ENCODE measurements at places on chromosomes 3 and 15.

DNA sequence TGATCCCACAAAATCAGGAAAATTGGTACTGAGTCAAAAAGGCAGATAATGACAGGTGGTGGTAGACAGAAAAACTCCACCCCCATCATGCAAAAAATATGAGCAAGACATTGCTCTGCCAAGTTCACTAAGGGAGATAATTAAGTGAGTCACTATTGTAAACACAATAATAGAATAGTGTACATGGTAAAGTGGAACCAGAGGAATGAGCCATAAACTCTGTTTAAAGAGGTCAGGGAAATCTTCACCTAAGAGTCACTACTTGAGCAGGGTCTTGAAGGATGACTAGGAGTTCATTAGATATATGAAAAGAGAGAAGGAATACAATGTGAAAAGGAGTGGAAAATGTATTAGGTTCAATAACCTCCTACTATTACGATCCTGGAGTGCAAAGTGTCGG is 213.4 kb upstream of the PEX5L start:
- no peak for DNase-seq

DNA sequence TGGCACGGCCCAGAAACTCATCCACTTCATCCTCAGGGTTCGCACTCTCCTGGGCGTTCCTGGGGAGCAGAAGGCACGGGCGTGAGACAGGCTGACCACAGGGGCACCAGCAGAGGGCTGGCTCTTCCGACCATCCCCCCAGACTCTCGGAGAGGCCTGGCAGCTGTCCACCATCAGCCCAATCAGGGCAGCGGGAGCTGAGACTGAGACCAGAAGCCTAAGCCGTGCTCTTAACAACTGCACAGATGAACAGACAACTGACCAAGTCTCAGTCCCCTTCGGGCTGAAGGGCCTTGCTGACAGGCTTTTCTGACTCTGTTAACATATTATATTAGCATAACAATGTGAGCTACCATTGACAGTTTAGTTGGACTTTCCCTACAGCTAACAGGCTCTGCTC is 118.0 kb downstream of the SEC22A start:
- no peak for DNase-seq

GRCh38 chr3:159872374-159873109 is 116.1 kb upstream of the IL12A start:
- no peak for DNase-seq

DNA sequence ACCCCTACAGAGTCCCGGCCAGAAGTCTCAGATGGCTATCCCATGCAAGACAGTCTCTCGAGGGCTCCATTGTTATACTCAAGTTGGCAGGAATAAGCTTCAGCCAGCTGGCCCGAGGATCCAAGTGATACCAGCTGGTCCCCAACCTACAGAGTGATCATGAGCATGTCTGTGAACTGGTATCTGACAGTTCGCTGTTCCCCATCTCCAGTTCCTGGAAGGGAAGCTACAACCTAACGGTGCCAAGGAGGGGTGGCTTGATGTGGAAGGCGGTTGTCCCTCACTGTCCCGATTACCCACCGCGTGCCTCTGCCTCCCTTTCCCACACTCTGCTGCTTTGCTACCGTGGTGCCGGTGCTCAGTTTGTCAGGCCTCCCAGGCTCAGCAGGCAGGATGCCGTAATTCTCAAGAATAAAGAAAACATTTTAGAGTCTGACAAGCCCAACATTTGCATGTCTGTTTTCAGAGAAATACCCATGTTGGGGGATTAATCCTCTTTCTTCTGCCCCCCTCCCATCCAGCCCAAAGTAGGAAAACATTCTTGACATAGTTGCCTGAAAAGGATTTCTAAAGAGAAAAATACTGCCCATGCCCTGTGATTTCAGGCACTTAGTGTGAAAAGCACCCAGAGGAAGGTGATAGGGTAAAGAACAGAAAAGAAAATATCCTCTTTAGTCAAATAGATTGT is 49.4 kb upstream of the HES1 start:
- no peak for DNase-seq

DNA sequence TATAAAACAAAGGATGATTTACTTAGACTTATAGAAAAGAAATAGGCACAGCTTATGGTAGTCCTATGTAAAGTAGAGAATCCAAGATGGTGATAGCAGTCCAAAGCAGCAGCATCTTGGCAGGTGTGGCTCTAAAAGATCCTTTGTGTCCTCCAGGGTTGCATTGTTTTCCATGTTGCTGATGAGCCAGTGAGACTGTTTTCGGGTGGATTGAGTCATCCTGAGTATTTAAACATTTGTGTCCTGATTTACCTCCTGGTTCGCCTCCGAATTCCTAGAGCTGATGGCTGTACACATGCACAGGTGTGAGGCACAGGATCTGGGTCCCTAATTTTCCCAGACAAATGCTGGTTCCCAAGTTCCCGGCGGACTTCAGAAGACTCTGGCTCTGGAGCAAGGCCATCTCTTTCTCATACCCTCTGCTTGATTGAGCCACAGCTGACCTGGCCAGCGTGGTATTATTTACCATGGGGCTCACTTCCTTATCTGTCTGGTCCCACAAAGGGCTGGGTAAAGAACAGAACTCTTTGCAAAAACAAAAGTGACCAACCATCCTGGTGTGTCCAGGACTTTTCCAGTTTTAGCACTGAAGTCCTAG is 51.0 kb downstream of the ARNT2 start:
- no peak for DNase-seq

DNA sequence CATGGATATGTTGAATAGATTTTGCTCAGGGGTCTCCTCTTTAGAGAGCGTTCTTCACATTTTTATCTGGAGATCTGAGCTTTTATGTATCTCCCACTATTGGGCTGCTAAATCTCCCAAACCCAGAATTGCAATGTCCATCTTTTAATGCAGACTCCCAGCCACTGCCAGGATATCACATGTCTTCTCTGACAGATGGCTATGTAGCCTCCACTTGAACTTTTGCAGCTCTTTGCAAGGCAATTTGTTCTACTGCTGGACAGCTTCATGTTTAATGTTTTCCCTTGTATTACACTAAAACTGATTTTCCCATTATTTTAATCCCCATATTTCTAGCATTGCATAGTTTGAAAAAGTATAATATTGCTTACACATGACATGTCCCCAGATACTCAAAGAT is 177.2 kb downstream of the LPP start:
- DNase-seq = no peak

GRCh38 chr15:71313806-71314205 is 198.5 kb downstream of the THSD4 start:
- no peak for DNase-seq

- DNase-seq = no peak
Measured at GRCh38 chr15:48427479-48427878, 96.2 kb downstream of the DUT start.

GRCh38 chr3:184505076-184505878 is 56.3 kb upstream of the EPHB3 start:
- DNase-seq = no peak

- DNase-seq = peak; percentile 59
Measured at GRCh38 chr3:15309662-15310335, 22.6 kb downstream of the SH3BP5 start.

GRCh38 chr3:70067860-70068521 is 68.5 kb downstream of the SAMMSON start:
- no peak for DNase-seq

DNA sequence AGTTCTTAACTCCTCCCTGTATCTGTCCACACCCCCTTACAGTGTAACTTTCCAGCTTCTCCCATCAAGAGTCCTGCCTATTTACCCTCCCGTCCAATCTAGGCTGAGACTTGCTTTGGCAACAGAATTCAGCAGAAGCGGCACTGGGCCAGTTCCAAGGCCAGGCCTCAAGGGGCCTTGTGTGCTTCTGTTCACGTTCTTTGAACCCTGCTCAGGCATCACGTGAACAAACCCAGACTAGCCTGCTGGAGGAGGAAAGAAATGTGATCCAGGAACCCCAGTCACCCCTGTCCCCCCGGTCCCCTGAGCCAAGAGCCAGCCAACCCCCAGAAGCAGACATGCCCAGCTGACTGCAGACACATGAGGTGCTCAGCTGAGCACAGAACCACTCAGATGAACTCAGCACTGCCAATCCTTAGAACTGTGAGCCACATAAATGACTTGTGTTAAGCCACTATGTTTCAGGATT is 76.1 kb upstream of the DCLK3 start:
- no peak for DNase-seq

DNA sequence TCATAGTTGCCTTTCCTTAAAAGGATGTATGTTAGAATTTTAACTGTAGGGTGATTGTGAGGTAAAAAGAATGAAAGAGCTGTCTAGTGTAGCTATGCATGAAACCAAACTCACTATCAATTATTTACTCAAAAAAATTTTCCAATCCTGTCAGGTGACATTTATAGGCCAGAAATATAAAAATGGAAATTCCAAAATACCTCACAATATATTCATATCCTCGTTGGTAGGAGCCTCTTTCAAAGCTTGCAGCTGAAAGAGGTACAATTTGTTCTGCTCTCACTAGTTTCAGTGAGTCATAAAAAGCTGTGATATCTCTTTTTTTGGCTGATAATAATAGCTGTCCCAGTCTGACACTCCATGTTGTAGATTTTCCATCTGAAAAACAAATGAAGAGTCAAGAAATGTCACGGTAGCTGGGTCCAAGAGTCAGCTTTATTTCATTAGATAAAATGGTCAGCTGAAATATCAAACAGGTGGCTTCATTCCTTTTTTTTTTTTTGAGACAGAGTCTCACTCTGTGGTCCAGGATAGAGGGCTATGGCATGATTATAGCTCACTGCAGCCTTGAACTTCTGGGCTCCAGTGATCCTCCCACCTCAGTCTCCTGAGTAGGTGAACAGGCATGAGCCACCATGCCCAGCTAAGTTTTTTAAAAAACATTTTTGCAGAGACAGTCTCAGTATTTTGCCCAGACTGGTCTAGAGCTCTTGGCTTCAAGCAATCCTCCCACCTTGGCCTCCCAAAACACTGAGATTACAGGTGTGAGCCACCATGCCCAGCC is 50.8 kb upstream of the XRN1 start:
- DNase-seq = no peak

DNA sequence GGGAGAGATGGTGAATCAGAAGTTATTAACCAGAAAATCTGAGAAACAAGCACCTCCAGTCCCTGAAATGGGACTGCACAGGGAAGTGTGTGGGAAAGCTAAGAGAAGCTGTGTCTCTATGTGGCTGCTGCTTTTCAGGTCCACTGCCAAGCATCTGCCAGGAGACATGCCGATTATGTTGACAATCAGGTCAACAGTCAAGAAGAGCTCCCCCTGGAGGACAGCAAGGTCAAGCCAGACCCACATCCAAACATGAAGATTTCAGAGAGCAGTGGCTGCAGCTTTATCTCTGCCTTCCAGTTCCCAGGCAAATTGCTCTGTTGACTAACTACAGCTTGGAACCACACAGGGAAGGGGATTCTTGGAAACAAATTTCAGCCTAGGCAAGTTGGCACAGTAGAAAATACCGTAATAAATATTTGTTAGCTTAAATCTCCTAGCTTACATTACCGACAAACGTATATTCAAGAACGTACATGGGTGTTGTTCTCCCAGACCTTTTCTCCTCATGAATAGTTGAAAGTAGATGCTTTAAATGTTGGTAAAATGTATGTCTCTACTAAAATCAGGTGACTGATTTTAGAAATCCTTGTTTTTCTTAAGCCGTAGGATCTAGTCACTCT is 394.5 kb upstream of the RARB start:
- DNase-seq = peak; percentile 9

GRCh38 chr3:141440942-141441341 is 45.9 kb upstream of the RASA2 start:
- no peak for DNase-seq

DNA sequence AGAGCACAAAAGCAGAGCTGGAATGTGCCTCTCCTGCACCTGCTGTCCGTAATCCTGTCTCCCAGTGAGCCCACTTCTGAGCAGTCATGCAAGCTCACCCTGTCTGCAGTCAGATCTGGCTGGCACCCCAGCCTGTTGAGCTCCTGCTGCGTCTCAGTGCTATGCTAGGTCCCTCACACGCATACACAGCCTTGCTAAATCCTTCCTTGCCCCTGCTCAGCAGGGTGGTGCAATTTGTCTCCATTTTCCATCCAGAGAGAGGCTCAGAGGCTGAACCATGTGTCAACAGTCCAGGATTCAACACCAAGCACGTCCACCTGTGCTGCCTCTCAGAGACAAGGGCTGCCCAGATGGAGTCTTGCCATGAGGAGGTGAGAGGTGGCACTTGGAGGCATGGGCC is 11.0 kb downstream of the POMGNT2 start:
- DNase-seq = no peak

DNA sequence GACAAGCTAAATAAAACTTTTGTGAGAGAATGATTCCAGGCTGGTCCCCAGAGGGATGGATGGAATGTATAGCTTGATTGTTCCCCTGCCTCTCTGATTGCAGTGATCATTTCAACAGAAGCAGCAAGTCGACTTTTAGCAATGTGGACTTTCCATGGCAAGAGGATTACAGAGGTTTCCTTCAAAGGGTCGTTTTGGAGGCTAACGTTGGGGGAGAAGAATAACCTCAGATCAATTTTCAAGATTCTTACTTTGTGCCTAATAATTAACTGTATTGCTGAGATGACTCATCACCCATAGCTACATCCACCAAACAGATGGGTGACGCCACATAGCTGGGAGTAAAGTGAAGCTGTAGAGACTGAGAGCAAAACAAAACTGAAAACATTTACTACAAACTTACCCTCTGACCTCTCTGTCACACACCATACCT is 79.9 kb downstream of the GTPBP8 start:
- no peak for DNase-seq

- DNase-seq = no peak
Measured at GRCh38 chr3:32952369-32953077, 1.1 kb downstream of the CCR4 start.

GRCh38 chr15:64893481-64894394 is 18.0 kb upstream of the ANKDD1A start:
- peak; percentile 99 for DNase-seq

DNA sequence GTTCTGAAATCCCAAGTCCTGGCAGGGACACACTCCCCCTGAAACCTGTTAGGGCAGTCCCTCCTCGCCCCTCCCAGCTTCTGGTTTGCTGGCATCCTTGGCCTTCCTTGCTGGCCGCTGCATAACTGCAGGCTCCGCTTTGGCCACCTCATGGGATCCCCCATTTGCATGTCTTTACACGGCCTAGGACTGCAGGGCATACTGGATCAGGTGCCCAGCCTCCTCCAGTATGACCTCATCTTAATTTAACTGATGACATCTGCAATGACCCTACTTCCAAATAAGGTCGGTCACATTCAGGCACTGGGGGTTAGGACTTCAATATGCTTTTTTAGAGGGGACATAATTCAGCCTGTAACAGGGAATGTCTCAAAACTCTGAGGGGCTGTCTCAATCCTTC is 173.3 kb downstream of the RAB11A start:
- DNase-seq = no peak
